CD14-positive monocyte (primary cell): ENCODE measurements at places on chromosomes 3 and 15. TPM values are rescaled to one million over a fixed set of nuclear protein-coding genes. Genes with fewer than 3 reads are reported as not detected.

SH3GL3 gene
- polyA plus RNA-seq = not detected in 2 replicates

LRTM1 gene
- polyA plus RNA-seq = not detected in 2 replicates

CYP11A1 gene
- polyA plus RNA-seq = not detected

FBXO22 gene
- polyA plus RNA-seq = 12.8 TPM

ZBTB47 gene
- 9.8 and 10.9 TPM in 2 replicates for polyA plus RNA-seq

ARHGEF3 gene
- 29.5 TPM for polyA plus RNA-seq

FEZF2 gene
- not detected for polyA plus RNA-seq

DNA sequence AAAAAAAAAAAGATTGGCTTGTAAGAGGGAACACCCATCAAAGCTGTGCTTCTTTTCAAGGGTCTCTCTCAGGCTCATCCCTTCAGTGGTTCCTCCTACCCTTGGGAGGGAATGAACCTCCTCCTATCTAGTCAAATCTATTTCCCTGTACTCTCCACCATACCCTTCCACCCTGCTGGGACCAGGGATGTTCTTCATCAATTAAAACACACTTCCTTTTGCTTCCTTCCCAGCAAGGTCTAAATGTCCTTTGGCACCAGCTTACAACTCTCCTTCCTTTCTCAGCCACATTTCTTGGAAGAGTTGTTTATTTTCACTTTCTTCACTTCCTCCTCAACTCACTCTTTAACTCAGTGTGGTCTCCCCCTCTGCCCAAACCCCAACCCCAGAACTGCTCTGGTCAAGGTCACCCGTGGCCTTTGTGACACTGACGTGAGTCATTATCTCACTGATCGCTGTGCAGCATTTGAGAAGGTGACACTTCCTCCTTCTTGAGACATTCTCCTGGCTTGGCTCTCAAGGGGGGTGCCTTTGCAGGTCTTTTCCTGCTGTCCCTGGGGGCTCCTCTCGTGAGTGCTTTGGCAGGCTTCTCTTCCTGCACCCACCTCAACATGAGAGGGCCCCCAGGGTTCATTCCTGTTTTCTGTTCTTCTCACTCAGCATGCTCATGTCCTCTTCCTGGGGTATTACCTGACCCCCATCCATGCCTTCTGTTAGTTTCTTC lies 210.5 kb upstream of the TLE3 start:
- H3K27me3 ChIP-seq = peaks cover 3% of the 10 kb centered on the region
- no peak overlapping the region for H3K4me3 ChIP-seq
- H3K27ac ChIP-seq = no peak overlapping the region
- peaks cover 16% of the 10 kb centered on the region for H3K4me1 ChIP-seq
- peak; percentile 85 for DNase-seq
- H3K36me3 ChIP-seq = no peaks in the 10 kb centered on the region

GRCh38 chr15:100131321-100132224 lies 210.2 kb downstream of the ADAMTS17 start:
- H3K4me3 ChIP-seq = peak overlapping the region; percentile 44
- H3K4me1 ChIP-seq = no peaks in the 10 kb centered on the region
- no peak overlapping the region for H3K27ac ChIP-seq
- no peak for DNase-seq

- no peaks in the 10 kb centered on the region for H3K36me3 ChIP-seq
- no peak for DNase-seq
- H3K4me1 ChIP-seq = peaks cover 48% of the 10 kb centered on the region
- no peaks in the 10 kb centered on the region for H3K27me3 ChIP-seq
- H3K27ac ChIP-seq = no peak overlapping the region
Measured at GRCh38 chr3:127304121-127304744, 16.4 kb upstream of the PRR20G start.

GRCh38 chr3:113773381-113773780 lies 26.5 kb downstream of the ATP6V1A start:
- peaks cover 10% of the 10 kb centered on the region for H3K36me3 ChIP-seq
- no peaks in the 10 kb centered on the region for H3K4me1 ChIP-seq
- no peak overlapping the region for H3K27ac ChIP-seq

- H3K36me3 ChIP-seq = no peaks in the 10 kb centered on the region
- no peak overlapping the region for H3K27ac ChIP-seq
- DNase-seq = no peak
- H3K4me3 ChIP-seq = no peak overlapping the region
- no peaks in the 10 kb centered on the region for H3K27me3 ChIP-seq
Measured at GRCh38 chr3:33886015-33886414, 87.6 kb downstream of the PDCD6IP start.
